ENCODE measurements at places on chromosomes 1 and 21.

- no peak for DNase-seq
Observed at GRCh38 chr1:230280906-230281413, 145.2 kb downstream of the PGBD5 start.

DNA sequence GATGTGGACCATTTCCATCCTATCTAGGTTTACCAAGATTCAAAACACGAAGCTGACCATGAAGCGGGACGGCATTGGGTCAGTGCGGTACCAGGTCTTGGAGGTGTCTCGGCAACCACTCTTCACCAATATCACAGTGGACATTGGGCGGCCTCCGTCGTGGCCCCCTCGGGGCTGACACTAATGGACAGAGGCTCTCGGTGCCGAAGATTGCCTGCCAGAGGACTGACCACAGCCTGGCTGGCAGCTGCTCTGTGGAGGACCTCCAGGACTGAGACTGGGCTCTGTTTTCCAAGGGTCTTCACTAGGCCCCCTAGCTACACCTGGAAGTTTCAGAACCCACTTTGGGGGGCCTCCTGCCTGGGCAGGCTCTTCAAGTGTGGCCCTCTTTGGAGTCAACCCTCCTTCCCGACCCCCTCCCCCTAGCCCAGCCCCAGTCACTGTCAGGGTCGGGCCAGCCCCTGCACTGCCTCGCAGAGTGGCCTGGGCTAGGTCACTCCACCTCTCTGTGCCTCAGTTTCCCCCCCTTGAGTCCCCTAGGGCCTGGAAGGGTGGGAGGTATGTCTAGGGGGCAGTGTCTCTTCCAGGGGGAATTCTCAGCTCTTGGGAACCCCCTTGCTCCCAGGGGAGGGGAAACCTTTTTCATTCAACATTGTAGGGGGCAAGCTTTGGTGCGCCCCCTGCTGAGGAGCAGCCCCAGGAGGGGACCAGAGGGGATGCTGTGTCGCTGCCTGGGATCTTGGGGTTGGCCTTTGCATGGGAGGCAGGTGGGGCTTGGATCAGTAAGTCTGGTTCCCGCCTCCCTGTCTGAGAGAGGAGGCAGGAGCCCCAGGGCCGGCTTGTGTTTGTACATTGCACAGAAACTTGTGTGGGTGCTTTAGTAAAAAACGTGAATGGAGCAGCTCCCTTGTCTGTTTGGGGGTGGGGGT is 864 bp upstream of the CCDC24 start:
- DNase-seq, result no peak

GRCh38 chr1:205256951-205257625 is 29.3 kb downstream of the TMCC2 start:
- DNase-seq, result no peak

- no peak for DNase-seq
Observed at GRCh38 chr21:32351428-32351827, 41.4 kb downstream of the URB1 start.

DNA sequence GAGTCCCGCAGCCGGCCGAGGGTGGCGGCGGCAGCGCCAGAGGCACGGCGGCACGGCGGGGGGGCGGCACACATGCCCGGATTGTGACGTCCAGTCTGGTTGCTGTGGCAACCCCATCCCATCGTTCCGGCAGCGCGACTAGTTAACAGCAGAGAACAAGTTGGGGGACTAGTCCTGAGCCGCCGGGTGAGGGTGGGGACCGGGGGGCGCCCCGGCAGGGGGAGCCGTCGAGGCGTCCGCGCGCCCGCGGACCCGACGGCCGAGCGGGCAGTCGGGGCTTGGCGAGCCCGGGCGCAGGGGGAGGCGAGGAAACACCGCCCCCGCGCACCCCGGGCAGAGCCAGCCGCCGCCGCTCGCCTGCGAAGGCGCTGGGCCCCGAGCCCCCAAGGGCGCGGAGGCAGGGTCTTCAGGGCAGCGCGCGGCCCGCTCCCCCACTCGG is at the start of gene CHD5:
TSS of gene CHD5 (minus strand) at position 54 of the 439 bp plus-strand sequence. CDS start 298 bp downstream, outside the sequence.
- DNase-seq, result peak; percentile 15

DNA sequence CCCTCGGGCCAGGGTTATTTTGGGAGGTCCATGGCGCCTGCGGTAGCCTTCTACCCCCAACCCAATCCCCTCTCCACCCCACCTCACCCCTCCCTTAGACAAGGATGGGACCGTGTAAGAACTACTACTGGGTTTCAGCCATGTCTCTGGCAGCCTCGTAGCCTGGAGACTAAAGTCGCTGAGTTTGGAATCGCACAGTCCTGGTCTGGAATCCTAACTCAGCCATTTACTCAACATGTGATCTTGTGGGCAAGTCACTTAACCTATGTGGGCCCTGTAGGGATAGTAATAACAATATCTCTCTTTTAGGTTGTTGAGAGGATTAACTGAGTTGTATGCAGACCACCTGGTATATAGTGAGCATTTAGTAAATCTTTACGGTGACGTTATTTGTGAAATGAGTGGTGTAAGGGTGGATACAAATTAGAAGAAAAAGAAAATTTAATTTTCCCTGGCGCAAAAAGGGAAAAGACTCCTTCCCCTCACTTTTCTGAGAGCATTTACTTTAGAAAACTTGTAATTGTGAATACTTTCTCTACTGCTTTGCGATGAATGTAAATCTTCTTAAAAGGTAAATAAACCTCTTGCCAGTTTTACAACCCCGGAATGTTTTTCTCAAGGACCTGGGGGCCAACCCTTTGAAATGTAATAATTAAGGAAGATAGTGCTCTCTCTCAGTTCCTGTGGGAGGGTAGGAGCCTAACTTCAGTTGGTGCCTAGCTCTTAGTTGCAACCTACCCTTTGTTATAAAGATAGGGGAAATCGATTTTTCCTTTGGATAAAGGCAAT is 615 bp upstream of the MRPS15 start:
- no peak for DNase-seq

DNA sequence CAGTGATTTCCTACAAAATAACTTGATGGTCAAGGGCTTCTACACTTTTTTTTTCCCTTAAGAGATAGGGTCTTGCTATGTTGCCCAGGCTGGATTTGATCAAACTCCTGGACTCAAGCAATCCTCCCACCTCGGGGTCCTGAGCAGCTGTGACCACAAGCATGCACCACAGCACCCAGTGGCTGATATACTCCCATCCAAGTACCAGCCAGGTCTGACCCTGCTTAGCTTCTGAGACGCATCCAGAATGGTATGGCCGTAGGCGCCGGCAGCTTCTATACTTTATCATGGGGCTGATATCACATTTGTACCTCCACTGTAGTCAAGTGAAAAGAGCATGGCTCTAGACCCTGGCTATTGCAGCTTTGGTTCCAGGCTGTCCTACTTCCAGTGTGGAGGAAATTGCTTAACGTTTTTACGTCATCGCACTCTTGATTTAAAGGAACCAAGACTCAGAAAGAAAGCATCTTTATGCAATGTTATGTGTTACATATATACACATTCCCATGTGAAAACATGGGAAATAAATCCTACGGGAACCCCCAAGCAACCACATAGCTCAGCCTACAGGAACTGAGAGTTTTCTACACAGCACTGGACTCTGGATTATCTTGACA is 39.5 kb downstream of the PDPN start:
- no peak for DNase-seq

DNA sequence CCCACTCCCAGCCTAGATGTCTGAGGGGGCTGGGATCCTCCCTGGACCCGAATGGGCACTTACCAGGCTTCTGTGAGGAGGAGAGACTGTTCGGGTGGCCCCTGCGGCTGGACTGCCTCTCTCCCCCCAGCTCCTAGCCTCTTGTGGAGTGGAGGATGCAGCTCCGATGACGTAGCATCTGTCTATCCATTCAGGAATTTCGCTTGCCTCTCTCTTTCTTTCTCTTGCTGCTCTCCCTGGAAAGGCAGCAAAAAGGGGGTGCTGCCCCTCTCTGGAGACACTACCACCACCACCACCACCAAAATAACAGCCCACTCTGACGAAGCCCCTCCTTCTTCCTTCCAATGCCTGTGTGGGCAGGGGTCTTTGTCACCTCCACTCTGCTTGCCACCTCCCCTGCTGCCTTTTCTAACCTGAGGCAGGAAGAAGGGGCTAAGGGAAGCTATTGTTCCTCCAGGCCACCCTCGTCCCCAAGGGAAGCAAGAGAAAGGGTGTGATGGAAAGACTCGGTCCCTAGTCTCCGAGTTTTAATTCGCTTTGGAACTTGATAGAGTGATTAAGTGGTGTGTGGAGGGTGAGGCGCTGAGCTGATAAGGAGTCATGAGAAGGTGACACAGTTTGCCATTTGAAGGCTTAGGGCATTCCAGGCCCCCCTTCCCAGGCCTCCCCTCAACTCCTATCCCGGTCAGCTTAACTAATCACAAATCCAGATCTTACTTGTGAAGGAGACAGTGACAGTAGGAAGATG is 60.5 kb downstream of the RHBG start:
- no peak for DNase-seq

DNA sequence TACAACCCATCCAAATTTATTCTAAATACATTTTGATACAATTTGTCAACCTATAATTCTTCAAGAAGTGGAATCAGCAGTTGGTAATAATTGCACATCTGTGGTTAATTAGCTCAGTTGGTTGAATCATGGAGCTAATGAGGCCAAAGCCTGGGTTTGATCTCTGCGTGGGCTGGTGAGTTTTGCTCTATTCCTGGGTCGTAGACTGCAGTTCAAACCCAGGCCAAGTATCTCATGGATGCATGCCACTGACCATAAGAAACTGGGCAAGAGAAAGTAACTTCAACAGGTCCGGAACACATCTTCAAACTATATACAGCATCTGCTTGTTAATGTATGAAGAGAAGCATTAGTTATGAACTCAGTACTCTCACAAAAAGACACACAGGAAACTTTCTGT is 779.7 kb downstream of the USP25 start:
- DNase-seq, result no peak

DNA sequence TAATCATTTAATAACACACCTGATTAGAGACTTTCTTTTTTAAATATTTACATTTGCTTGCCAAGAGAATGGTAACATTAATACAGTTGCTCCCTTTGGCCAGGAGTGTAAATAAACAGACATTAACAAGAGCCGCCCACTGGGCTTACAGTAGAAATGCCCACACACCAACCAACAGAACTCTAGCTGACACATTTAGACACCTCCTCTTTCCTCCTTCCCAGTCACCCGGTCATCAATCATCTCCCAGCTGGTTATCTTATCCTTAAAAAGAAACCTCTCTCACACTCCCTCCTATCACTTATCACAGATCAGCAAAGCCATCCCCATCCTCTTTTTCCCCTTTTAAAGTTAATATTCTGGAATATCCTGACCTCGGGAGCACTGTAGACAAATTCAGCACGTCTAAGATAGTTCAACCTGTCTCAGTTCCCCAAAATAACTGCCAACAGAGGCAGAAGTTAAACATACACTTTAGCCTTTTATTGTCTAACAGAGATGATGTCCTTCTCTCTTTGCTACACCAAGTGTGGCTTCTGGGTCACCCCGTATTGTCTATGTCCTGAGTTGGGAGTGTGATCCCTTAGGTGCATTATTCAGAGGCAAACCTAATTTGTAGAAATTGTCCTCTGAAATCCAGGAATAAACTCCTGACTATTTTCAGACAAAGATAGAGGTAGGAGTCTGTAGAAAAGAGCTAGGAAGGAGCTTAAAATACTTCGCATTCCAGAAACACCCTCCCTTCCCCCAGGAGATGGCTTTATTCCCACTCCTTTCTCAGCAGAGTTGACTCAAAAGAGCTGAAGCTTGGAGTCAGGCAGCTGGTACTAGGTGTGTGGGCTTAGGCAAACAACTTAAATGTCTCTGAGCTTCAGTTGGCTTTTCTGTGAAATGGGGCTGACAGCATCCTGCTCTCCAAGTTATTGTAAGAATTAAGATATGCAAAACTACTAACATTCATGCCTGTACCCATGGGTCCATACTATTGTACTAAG is 8.8 kb downstream of the MYCL start:
- DNase-seq, result no peak

DNA sequence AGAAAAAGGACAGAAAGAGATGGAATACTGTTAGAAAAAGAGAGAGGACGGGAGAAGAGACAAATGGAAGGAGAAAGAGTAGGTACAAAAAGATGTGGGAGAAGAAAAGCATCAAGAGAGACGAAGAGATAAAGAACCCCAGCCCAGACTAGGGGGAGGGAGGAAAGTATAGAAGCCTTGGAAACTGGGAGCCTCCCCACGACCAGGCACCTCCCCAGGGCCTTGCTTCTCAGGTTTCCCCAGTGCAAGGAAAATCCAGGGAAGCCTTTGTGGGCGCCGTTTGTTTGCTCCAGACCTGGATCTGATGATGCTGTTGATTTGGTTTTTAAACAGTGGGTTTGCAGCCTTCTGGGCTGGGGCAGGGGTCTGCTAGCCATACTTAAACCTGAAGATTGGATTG is 15.2 kb upstream of the ALX3 start:
- DNase-seq, result no peak

- no peak for DNase-seq
Observed at GRCh38 chr1:198846556-198846955, 207.7 kb downstream of the PTPRC start.

DNA sequence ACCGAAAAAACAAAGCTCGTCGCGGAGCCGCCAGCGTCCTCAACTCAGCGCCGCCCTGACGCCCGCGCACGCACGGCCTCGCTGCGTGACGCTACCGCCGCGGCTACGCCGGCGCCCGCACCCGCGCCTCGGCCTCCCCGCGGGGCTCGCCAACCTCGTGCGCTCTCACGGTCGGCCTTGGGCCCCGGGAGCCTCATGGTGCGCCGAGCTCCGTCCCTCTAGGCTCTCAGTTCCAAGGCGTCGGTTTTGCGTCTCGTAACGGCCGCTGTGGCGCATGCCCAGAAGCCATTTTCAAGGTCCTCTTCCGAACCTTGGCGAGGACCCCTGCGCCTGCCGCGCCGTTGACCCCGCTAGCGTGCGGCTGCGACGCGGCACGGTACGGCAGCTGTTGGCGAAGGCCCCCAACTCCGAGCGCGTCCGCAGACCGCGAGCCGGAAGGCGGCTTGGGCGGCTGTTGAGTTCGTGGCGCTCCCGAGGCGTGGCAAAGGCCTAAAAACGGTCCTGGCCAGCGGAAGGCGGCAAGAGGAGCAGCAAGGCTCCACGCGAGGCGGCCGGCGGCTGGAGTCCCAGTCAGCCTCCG is at the start of gene HENMT1:
TSS of gene HENMT1 (minus strand) at position 64 of the 580 bp plus-strand sequence. CDS start 1,209 bp downstream, outside the sequence.
- peak; percentile 82 for DNase-seq

DNA sequence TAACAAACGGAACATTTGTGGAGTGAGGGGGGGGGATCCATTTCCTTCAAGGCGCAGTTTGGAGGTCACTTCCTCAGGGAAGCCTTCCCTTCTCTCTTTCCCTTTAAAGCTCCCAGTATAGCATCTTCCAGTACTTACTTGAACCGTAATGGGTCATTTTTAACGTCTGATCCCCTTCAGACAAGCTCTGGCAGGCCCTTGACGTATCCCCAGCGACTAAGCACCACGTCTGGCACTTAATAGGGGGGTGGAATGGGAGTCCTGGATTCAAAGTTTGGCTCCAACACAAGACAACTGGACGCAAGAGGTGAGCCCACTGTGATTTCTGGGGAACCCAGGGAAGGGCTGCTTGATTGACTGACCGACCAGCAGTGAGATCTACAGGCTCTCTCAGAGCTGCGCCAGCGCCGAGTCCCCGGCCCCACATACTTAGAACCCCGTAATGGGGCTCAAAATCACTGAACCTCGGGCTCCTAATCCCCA is 441 bp downstream of the YARS1 start:
- DNase-seq, result no peak

- DNase-seq, result no peak
Observed at GRCh38 chr1:199747984-199748383, 279.5 kb upstream of the NR5A2 start.
